Left renal cortex interstitium (tissue), 4 donors: ENCODE measurements at places on chromosomes 6 and 20.

DNA sequence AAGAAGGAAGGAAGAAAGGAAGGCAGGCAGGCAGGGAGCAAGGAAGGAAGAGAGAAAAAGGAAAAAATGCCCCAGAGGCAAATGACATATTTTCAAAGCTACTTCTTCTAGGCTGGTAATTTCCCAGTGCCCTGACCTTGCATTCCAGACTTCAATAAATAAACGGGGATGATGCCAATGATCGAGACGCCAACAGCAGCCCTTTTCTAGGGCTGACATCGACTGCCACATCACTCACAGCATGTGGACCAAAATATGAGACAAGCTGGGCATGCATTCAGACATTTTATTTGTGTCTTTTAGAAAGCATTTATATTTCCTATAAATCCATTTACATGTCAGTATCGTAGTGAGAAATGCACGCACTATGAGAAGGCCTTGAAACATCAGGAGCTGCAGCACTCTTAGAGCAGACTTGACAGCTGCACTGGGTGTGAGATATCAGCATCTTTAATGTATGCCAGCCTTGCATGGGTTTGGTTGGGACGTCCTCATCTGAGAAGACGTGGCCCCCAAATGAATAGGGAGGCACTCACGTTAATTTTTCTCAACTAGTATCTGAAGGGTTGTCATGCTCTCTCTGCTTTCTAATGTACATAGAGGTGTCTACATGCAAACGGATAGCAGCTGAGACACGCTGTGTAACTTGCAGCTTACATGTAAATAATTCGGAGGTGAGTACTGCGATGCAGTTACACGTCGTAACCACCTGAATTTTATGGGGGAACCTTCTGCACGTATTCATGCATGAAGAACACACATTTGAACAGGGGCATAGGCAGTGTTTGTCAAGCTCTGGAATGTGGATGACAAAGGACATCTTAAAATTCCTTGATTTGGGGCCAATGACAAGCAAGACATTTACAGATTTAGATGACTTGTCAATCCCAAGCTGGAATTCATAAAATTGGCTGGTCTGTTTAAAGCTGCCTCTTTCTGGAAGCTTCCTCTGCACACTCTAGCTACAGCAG lies 149.1 kb upstream of the AGPAT4 start:
- no peak for DNase-seq

GRCh38 chr6:106125925-106126435 lies 39.8 kb downstream of the PRDM1 start:
- DNase-seq: no peak

DNA sequence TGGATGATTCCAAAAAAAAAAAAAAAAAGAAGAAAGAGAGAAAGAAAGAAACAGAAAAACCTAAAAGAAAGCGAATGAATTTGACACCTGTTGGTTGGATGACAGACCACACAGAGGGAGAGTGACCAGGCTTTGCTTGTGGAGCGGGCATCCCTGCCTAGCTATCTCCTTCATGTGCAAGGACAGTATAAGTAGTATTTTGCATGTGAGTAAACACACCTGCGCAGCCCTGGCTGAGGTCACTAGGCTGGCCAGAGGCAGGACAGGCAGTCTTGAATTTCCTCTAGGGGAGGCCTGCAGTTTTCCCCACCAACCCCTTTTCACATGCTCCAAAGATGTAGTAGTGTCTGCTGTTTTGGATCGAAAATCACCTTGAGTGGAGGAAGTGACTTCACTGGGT lies 126.4 kb downstream of the CCDC170 start:
- DNase-seq: no peak

- no peak for DNase-seq
Observed at GRCh38 chr6:119647309-119647708, 297.7 kb upstream of the MAN1A1 start.

GRCh38 chr6:105001906-105002305 lies 45.0 kb downstream of the LIN28B start:
- peak; percentile 19 for DNase-seq

GRCh38 chr6:327538-328116 lies 35.3 kb downstream of the DUSP22 start:
- DNase-seq: no peak

- DNase-seq: no peak
Observed at GRCh38 chr6:122620902-122621301, 10.7 kb downstream of the PKIB start.

GRCh38 chr20:33697129-33697528 lies 10.9 kb upstream of the E2F1 start:
- DNase-seq: no peak

DNA sequence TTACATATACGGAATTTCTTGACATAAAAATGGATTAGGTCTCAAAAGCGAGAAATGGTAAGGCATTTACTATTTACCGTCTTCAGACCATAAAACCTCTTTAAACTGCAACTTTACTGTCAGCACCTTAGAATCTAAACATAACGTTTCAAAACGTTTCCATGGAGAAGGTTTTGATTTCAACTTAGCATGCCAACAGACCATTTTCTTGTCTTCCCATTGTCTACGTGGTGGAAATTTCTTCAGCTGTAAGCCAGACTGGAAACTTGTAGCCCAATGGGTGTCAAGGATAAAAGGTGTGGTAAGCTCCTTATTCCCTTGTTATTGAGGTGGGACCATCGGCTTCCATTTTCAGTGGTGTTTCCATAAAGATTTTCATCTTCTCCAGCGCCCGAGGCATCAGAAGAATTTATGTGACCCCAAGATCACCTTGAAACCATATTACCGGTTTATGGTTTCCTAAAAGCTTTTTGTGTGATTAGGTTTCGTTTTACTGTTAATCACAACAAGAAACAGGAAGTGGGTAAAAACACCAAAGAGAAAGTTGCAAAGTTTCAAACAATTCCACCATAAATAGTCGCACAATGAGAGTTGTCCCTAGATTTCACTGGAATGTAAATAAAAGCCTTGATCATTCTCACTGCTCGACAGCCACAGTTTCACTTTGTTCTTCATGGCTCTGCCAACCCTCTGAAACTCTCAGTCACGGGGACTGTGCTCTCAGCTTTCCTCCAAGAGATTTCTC lies 63.0 kb upstream of the CD2AP start:
- DNase-seq: no peak

- no peak for DNase-seq
Observed at GRCh38 chr6:140230282-140230681, 855.8 kb upstream of the CITED2 start.

DNA sequence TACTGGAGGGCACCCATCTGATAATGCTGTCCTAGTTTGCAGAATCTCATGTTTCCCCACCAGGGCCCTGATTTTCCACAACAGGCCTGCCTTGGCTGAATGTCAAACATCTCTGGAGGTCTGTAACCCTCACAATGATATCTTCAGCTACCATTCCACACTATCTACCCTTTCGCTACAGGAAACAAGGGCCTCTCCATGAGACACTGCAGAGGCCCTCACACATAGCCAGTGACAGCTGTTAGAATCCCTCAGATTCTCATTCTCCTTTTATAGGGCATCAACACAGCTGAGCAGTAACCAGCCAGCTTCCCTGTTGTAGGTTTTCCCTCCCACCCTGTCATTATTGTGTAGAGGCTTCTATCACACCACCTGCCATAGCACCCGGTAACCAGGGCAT lies 29.6 kb upstream of the MICB start:
- no peak for DNase-seq

DNA sequence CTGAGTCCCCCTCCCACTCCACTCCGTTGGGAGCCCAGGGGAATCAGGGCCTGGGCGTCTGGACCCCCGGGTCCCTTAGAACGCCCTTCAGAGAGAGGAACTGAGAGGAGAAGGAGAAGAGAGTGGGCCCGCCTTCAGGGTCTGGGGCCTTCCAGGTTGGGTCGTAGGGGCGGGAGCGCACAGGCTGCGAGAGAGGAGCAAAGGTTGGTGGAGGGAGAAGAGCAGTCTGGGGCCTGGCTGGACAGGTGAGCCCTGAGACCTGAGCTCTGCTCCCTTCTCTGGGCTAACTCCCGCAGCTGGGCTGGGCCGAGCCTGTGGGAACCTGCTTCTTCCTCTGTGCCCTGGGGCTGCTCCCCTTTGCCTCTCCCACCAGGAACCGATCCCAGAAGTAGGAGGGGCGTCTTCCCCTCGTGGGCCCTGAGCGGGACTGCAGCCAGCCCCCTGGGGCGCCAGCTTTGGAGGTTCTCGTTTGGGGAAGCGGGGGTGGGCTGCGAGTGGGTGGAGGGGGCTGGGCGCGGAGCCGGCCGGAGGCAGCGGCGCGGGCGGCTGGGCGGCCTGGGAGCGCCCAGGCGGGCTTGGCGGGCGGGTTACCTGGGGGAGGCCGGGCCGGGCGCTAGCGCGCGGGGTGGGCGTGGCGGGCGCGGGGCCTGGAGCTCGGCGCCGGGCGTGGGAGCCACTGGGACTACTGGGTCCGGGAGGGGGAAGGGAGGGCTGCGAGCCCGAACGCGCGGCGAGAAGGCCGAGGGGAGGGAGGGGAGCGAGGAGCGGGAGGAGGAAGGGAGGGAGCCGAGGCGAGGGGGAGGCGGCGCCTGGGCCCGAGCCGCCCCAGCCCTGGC lies at the start of gene DDR1:
DDR1 (plus strand) TSS at position 835 of the 836 bp plus-strand sequence. CDS start 4,211 bp downstream, outside the sequence.
- DNase-seq: peak; percentile 73

DNA sequence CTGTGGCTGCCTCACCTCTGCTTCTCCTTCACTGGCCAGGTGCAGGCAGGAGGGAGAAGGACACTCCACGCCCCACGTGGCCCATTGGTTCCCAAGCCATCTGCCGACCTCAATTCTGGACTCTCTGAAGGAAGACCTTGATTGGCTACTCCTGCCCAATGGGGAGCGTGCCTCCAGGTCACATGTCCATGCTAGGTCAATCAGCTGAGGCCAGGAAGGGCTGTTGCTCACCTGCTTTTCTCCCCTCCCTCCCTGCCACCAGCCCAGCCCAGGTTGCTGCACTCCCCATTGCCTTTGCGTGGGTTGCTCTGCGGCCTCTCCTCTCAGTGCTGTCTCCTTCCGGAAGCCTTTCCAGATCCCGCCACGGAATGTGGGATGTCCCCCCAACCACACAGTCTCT lies 21.9 kb upstream of the CDH4 start:
- DNase-seq: no peak

- DNase-seq: no peak
Observed at GRCh38 chr6:164947164-164947563, 362.2 kb downstream of the C6orf118 start.

DNA sequence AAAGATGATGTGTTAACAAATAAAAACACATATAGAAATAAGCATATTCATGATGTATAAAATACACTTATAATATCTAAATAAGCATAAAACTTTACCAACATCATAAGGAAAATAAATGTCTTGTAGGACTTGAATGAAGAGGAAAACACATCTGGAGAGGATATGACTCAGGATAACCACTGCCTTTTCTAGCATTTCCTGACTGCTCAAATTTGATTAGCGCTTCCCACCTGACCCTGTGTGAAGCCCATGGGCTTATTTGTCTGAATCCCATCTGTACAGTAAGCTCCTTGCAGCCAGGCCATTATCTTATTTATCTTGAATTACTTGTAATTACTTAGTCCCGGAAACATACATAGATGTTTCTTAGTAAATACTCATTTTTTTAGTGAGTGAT lies 608.6 kb downstream of the COL12A1 start:
- DNase-seq: no peak
